ENCODE measurements at places on chromosomes 12 and 14. TPM values are rescaled to one million over a fixed set of nuclear protein-coding genes. Genes with fewer than 3 reads are reported as not detected.

- DNase-seq = no peak
Measured at GRCh38 chr12:120394483-120395367, 25.8 kb upstream of the MSI1 start.

- no peak for DNase-seq
Measured at GRCh38 chr12:124028555-124028925, 55.5 kb downstream of the ZNF664 start.

The KRT7 gene
- total RNA-seq = 152 TPM

GRCh38 chr12:44812062-44812461, 64.1 kb downstream of the NELL2 start:
- DNase-seq = no peak

The TCL1B gene
- not detected for total RNA-seq

DNA sequence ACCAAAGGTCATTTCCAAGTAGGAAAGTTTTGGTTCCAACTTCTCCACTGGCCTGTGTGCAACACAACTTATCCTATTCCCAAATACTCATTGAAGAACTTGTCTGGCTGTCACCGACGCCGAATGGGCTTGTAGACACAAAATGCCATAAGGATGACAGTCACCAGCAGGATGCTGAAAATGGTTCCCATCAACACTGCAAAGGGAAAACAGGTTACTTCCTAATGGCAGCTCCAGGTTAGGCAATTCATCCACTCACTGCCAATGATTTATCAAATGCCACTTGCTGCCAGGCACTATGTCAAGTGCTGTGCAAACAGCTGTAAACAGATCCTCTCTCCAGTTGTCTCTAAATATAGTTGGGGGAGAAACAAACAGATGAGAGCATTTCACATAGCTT, 6.1 kb downstream of the C12orf76 start:
- DNase-seq = no peak

DNA sequence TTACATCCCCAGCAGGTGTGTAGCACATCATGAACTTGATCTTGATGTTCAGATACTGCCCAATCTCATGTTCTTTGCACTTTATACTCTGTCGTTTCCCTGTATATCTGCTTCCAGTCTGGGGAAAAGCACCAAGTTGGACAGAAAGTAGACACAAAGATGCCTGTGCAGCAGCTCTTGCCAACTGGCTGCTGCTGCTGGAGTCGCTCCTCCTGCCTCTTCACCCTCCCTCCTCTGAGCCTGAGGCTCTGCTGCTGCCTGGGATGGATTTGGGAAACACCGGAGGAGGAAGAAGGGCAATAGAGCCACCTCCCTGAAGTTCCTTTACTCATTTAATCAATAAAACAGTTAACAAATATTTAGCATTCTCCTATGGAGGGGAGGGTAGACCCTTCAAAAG, 32.4 kb downstream of the ADCK1 start:
- DNase-seq = no peak

GRCh38 chr12:54980341-54980740, 4.2 kb downstream of the TESPA1 start:
- no peak for DNase-seq

DNA sequence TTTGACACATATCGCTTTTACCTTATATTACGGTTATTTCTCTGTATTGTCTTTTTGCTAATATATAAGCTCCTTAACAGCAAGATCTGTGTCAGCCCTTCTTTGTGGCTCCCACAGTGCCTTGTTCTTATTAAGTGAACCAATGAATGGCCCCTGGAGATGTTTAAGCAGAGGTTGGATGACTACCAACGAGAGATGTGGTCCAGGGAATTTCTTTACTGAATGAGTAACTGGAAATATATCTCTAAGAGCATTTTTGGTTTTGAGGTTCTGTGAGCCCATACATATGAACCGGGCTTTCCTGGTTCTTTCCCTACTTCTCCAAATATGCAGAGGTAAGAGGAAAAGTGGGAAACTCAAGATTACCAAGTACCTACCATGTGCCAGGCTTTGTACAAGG, 23.5 kb downstream of the CALCOCO1 start:
- no peak for DNase-seq

The REP15 gene
- not detected for total RNA-seq

DNA sequence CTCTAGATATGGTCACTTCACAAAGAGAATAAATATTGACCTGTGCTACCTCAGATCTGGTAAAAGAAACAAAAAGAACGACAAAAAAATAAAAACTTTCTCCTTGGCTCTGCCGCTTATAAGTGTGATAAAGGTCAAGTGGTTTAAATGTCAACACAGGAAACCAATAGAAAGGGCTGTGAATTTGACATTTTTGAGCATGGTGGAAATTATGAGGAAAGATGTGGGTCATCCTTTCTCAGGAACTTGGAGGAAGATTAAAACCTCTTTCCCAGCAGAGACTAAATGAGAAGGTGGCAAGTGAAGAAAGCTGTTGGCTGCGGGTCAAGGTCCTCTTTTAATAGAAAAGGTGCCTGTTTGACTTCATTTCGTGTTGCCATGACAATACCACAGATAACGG, 28.2 kb downstream of the TESPA1 start:
- no peak for DNase-seq

GRCh38 chr12:65960820-65961189, 136.5 kb downstream of the HMGA2 start:
- no peak for DNase-seq

GRCh38 chr12:117165342-117165741, 24.9 kb downstream of the FBXO21 start:
- DNase-seq = no peak

The LYZ gene
- not detected for total RNA-seq

The GYS2 gene
- not detected for total RNA-seq

DNA sequence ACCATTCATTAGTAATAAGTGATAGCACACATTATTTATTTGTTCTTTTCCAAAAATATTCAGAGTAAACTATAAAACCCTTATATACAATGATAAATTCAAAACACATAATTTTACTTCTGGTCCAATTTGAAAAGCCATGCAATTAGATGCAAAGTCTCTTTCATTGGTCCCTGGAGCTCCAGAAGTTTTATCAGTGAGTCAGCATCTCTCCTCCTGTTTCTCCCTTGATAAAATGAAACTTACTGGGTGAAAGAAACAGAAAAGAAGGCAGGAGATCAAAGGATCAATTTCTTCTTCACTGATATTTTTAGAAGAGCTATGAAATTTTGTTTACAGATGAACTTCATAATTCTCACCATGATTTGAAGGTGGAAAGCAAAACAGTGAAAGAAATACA, 47.5 kb downstream of the IFNG start:
- no peak for DNase-seq

DNA sequence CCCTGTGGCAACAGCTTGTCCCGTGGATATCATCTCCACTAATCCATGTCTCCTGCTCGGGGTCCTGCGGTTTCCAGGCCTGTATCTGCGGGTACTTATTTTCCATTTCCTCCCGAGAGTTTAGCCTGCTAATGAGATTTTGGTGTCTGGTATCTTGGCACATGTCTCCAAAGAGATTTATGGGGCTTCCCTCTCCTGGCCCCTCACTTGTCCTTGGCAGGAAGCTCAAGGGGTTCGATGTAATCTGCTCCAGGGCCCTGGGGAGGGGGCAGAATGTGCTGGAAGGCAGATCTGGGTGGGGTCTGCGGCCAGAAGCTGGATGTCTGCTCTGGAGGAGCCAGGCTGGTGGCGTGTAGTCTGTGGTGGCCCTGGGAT, 85.7 kb downstream of the KIF26A start:
- DNase-seq = no peak

GRCh38 chr14:69464829-69465228, 19.7 kb upstream of the PLEKHD1 start:
- peak; percentile 80 for DNase-seq

DNA sequence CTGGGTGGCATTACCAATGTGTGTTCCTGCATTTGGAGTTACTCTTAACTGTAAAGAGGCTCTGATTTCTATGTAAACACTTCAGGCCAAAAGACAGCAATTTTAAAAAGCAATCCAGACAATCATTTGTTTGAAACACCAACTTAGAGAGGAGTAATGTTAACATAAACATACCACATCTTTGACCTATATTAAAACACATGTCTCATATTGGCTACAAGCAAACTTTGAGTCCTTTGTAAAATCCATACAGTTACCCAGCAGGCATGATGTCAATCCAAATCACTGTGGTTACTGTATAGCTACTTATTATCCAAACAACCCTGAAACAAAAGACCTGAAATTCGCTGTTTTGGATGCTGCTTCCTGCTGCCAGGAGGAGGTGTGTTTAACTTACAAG, 7.5 kb upstream of the G2E3 start:
- no peak for DNase-seq

DNA sequence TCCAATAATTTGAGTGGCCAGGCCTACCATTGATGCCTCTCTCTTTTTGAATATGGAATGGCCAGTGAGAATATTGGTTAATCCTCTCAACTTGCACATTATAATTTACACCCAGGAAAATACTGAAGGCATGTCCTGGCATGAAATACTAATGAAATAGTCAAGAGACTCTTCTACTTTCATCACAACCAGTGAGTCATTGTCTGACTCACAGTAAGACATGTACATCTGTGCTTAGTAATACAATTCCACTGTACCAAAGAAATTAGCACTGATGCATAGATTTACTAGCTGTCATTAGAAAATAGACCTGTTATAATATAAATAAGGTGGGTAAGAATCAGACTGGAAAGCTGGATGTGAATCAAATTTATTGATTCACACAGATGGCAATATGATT, 31.6 kb downstream of the KCNC2 start:
- peak; percentile 68 for DNase-seq

GRCh38 chr12:121861636-121862254, 3.1 kb upstream of the HPD start:
- no peak for DNase-seq

DNA sequence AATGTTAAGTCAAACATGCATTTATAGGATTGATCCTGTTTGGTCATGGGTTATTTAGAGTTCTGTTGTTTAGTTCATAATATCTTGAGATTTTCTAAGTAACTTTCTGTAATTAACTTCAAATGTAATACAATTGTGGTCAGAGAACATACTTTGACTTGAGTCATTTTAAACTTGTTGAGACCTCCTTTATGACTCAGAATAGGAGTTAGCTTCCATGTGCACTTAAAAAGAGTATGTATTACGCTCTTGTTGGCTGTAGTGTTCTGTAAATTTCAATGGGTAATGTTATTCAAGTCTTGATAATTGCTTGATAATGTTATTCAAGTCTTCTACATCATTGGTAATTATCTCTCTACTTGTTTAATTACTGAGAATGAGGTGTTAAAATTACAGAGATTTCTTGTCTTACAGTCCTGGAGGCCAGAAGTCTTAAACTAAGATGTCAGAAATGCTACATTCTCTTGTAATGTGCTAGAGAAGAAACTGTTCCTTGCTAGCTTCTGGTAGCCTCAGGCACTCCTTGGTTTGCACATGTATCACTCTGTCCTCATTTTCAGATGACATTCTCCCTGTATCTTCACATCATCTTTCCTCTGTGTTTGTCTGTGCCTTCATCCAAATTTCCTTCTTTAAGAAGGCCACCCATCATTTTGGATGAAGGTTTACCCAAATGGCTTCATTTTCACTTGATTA, 197.3 kb downstream of the TMTC3 start:
- no peak for DNase-seq
